ENCODE measurements at places on chromosomes 4 and X.
A peak's percentile ranks its signal among the peaks of the same experiment; 100 is the strongest.

DNA sequence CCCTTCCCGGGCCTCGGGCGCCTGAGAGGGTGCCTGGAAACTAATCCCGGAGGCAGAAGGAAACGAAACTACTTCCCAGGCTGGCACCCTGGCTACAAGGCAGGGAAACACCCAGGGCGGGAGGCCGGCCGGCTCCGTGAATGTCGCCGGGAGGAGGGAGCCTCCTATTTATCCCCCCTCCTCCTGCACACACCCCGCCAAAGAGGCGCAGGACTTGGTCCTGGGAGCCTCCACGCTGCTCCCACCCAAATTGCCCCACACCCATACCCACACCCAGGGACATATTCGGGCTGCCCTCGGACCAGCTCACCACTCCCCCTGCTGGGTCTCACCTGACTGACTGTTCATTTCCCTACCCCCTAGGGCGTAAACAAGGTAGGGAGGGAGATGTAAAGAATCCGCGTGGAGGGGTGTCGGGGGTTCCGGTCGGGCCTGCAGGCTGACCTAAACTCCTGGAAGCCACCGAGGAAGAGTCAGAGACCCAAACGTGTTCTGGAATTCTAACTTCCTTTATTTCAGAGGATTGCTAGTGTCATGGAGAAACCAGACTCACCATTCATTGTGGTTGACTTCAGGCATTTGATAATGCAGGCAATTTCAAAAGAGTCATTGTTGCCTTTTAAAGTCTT lies at the start of gene BTC:
BTC (minus strand) TSS at position 142 of the 629 bp plus-strand sequence. CDS start 198 bp downstream, outside the sequence.
- DNase-seq = peak; percentile 78

DNA sequence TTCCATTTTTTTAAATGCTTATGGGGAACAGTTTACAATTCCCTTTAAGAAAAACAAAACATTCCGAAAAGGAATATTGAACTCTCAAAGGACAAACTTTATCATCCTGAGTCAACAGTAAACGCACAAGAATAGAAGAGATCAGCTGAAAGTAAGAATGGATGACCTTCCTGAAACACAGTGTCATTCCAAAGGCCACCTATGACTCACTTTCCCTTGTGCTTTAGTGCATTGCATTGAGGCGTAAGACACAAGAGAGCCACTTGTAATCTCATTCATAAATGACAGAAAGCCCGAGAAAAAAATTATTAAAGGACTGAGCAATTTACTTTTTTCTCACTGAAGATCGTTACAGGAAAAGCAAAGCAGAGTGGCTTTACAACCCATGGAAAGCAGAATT lies 1062.4 kb upstream of the DIAPH2 start:
- no peak for DNase-seq

- DNase-seq = no peak
Observed at GRCh38 chrX:137858106-137858505, 292.2 kb downstream of the ZIC3 start.

- DNase-seq = no peak
Observed at GRCh38 chrX:69505772-69506616, 1.9 kb downstream of the NALF2 start.

GRCh38 chr4:102640669-102641068 lies 120.1 kb downstream of the MANBA start:
- DNase-seq = no peak

GRCh38 chr4:117491516-117491915 lies 406.1 kb upstream of the TRAM1L1 start:
- DNase-seq = no peak

GRCh38 chr4:7206911-7207567 lies 14.7 kb downstream of the SORCS2 start:
- DNase-seq = peak; percentile 24

DNA sequence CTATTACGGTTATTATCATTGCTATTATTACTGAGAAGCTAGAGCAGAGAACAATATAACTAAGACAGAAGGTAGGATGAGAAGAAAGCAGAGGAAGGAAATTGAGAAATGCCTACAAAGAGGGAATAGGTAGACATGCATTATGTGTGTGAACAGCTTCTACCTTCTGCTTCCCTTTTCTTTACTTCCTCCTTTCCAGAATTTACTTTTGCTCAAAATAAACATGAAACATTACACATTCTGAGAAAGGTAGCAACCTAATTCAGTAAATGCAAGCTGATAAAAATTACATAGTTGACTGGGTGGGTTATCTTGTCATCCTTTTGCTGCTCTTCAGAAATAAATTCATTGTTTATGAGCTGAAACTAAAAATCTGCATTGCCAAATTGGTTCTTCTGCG lies 54.6 kb downstream of the AMOT start:
- DNase-seq = no peak

GRCh38 chr4:128371876-128372275 lies 84.3 kb upstream of the PGRMC2 start:
- no peak for DNase-seq

DNA sequence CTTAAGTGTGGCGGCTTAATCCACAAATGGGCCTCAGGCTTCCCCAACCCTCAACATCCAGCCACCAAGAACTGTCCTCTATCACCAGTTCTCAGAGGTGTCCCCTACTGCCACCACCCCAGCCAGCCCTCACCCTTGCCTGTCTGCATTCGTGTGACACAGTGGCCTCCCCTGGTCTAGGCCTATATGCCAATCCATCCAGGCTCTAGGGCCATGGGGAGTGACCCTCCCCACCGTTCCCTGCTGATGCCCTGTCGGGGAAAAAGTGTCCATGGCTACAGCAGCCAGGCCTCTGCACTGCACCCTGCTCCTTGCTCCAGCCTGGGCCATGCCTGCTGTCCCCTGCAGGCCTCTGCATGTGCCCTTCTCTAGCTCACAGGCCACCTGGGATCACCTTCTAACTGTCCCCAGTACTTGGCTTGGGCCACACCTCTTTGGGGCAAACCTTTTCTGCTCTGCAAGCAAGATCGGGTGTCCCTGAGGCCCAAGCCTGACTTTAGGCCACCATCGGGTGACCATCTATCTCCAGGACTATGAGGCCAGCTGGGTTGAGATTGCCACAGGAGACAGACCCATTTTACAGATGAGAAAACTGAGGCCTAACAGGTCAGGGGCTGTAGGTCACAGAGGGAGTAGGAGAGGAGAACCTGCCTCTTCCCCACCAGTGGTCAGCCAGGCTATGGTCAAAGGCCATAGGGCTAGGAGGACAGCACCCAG lies 75.8 kb downstream of the JAKMIP1 start:
- DNase-seq = peak; percentile 27

DNA sequence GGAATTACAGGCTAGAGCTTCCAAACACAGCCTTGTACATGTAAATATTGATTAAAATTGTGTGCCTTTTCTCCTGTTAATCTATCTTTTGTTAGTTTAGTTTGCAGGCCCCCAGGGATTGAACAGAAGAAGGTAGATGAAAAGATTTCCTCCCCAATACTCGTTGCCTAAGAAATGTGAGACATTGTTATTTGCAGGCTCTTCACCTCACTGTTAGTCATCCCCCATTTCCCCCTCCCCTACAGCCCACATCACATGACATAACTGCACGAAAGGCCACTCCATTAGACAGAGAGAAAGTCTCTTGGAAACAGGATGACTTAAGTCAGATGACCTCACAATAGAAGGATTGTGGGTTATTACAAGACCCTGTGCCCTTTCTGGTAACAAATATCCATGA lies 13.3 kb upstream of the MID1 start:
- no peak for DNase-seq

DNA sequence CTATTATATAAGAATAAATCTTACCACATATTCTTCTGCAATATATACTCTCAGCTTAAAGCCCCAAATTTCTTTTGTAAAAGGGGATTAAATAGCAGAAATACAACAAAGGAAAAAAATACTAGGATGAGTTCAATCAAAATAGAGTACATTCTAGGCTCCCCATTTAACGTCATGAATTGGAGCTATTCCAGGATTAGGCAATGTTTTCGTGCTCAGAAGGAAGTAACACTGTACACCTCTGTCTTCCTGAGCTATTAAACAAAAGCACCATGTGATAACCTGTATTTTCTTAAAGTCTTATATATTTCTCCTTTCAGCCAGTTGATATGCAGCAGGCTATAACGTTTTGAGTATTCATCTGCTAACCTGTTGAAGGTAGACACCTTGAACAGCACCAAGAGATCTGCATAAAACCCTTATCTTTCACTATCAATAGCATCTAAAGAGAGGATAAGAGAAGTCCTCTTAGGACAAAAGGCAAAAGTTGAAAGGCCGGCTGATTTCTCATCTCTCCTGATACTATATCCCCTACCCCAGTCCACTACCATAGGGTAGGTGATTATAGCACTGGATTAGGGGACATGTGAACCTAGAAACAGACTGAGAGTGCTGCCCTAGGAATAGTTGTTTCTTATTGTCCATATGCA lies 31.5 kb downstream of the TEC start:
- DNase-seq = no peak

DNA sequence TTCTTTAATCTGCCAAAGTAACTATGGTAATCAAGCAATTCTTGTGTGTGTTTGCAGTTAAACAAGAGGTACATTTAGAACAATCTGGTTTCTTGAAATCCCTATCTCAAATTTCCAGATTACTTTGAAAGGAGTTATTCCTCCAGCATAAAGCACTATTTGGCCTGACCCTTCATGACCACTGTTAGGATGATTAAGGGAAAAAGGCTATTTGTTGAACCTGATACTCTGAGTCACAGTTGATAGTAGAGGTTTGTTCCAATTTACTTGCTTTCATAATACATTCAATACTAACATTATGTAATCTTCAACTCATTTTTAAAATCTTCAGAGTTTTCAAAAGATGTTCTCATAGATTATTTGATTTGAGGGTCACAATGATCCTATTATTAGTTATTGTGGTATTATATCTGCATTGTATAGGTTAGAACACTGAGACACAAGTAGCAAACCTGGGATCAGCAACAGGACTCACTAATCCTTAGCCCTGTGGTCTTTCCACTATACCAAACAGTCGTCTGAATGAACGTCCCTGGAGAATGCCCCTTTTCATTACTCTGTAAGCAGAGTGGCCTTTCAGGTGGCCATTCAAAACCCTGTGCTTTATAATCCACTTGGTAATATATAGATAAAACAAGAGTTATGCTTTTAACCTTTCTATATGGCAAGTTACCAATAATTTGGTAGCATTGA lies 8.1 kb upstream of the NDST4 start:
- no peak for DNase-seq

DNA sequence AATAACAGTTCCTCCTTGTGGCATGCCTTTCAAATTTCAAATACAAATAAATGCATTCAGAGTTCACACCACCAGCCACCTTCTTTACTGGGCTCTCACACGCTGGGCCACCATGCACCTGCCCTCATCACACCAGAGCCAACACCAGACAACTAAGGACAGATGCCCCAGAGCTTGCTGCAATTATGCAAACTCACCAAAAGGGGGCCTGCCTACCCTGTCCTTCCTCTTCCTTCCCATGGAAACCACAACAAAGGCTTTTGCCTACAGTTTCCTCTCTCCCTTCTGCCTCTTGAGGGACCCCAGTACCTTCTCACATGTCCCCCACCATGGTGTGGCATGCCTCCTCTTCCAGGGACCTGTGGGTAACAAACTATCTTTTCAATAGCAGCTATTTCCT lies 1333.9 kb upstream of the TENM3 start:
- DNase-seq = no peak

DNA sequence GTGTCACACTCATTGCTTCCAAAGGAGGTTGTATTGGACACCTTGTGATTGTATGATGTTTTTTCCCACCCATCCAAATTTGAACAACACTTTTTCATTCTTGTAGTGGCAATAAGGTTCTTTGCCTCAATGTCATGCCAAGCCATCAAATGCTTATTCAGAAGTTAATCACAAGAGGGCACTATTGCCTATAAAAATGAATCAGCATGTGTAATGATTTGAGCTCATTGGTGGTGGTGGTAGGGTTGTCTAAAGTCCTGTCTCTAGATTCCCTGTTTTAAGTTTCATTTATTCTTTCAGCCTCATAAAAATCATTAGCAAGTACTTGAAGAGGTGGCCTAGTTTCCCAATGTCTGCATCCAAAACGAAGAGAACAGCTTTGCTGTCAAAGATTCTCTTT lies 37.0 kb downstream of the IRS4 start:
- DNase-seq = no peak

GRCh38 chrX:7347465-7347864 lies 199.5 kb upstream of the PUDP start:
- no peak for DNase-seq

- DNase-seq = no peak
Observed at GRCh38 chr4:89072921-89073320, 15.9 kb upstream of the FAM13A start.

DNA sequence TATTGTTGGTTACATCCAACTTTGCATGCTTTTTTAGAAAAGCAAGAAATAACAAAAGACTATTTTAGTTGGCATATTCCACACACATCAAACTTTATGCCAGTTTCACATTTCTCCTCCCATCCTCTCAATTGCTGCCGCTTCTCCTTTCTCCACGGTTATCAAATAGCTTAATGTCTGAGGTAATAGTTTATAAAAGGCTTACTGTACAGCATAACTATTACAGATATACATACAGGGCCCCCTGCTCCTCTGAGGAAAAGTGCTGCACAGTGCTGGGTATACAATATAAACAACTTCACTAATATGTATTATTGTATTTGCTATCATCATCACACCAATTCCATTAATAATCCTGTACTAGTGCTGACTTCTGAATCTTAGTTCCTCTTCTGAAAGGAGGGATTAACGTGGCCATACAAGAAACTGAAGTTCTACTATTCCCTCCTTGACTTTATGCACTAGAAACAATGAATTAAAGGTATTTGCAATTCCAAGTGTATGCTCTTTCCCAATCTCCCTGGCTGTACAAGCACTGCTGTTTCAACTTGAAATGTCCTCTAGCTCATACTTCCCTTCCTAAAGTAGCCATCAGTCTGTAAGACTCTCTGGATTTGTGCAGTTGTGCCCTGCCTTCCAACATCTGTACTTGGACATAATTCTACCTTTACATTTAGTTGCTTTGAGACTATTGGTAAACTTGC lies 2.5 kb downstream of the CCNI start:
- no peak for DNase-seq

DNA sequence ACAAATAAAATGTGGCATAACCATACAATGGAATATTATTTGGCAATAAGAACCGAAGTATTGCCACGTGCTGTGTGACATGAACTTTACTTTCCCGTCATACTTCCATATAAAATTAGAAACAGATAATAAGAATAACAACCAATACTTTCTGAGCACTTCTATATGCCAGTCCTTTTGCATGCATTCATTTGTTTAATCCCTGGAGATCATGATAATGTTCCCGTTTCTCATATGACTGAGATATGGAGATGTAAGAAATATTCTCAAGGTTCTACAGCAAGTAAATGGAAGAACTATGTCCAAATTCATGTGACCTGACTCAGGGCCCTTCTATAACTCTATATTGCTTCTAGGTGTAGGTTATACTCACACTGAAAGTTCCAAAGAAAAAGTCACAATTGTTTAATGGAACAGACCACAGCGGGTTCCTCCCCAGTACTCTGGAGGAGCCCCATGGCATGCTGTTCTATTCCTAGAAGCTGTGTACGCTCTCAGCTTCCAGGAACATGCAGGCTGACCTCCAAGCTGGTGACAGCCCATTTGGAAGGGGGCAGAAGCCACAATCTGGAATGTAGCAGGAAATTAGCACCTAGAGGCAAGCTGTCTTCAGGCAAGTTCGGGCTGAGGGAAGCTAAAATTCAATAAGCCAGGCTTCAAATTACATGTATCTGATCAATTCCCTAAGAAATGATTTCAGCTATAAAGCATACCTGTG lies 31.5 kb downstream of the QDPR start:
- DNase-seq = no peak

GRCh38 chr4:152927737-152928136 lies 8.4 kb upstream of the FHDC1 start:
- no peak for DNase-seq

GRCh38 chr4:147547314-147548056 lies 66.6 kb downstream of the EDNRA start:
- DNase-seq = no peak
